ENCODE measurements at places on chromosomes 2 and 18. TPM values are rescaled to one million over a fixed set of nuclear protein-coding genes. Genes with fewer than 3 reads are reported as not detected.

MDH1B gene
- total RNA-seq, result 0.48 TPM

NEURL3 gene
- 6.3 TPM for total RNA-seq

CDH2 gene
- under 0.01 TPM for total RNA-seq

IL36B gene
- not detected for total RNA-seq

HPCAL1 gene
- total RNA-seq, result 12.4 TPM
